Ovary (tissue), 10 donors: ENCODE measurements at places on chromosomes 12 and 14. TPM values are rescaled to one million over a fixed set of nuclear protein-coding genes. Genes with fewer than 3 reads are reported as not detected.
A peak's percentile ranks its signal among the peaks of the same experiment; 100 is the strongest.

GRCh38 chr12:6752921-6753771, at the start of gene MLF2:
TSS of gene MLF2 (minus strand) at chr12:6753141. CDS start at chr12:6752334, 807 bp downstream.
- H3K4me1 ChIP-seq, result peaks cover 7% of the 10 kb centered on the region
- H3K36me3 ChIP-seq, result no peaks in the 10 kb centered on the region
- peak; percentile 99 for DNase-seq
- no peaks in the 10 kb centered on the region for H3K27me3 ChIP-seq

WIF1 gene
- 3.2 TPM for total RNA-seq

- H3K27ac ChIP-seq, result no peak overlapping the region
- H3K4me1 ChIP-seq, result peaks cover 3% of the 10 kb centered on the region
- no peak for DNase-seq
These were observed 88.4 kb downstream of the CAND1 start for GRCh38 chr12:67357376-67358125.

DNA sequence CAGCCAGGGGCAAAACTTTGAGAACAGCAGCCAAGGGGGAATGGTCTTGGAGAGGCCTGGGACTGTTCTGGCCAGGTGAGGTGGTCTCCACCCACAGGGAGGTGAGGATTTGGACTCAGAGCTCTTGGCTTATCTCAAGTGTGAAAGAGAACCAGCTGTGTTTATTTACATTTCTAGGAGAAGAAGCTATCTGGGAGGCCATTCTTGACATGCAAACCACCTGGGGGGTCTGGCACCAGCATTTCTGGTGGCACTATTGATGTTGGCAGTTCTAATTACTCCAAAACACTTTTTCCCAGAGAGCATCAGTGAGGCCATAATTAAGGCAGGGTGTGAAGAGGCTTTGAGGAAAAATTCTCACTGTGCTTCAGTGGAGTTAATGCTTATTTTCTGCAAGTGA, 95.1 kb downstream of the CAND1 start:
- no peaks in the 10 kb centered on the region for H3K4me1 ChIP-seq
- no peak for DNase-seq
- no peaks in the 10 kb centered on the region for H3K27me3 ChIP-seq

DNA sequence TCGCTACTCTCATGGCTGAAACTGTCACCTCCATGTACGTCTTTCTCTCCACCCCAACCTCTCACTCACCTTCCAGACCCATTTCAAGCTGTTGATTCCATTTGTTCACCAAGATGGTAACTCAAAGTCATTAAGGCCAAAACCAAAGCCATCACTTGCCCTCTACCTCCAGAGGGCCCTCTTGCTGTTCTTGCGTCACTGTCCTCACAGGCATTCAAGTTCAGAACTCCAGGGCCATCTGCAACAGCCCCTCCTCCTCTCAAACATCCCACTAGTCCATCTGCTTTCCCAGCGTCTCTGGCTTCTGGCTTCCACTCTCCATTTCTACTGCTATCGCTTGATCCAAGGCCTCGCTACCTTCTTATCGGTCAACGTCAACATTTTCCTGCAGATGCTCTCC, 74.5 kb downstream of the VWF start:
- no peaks in the 10 kb centered on the region for H3K27me3 ChIP-seq
- H3K4me1 ChIP-seq, result peaks cover 1% of the 10 kb centered on the region
- no peak for DNase-seq
- no peak overlapping the region for H3K4me3 ChIP-seq
- no peak overlapping the region for H3K27ac ChIP-seq
- no peaks in the 10 kb centered on the region for H3K36me3 ChIP-seq

GRCh38 chr12:96157427-96157826, 36.7 kb upstream of the ELK3 start:
- H3K36me3 ChIP-seq, result no peaks in the 10 kb centered on the region
- no peak overlapping the region for H3K27ac ChIP-seq
- H3K4me1 ChIP-seq, result no peaks in the 10 kb centered on the region
- no peak overlapping the region for H3K4me3 ChIP-seq

GRCh38 chr12:94767956-94768355, 117.6 kb upstream of the TMCC3 start:
- peaks cover 4% of the 10 kb centered on the region for H3K4me1 ChIP-seq
- no peak for DNase-seq
- H3K4me3 ChIP-seq, result no peak overlapping the region
- H3K27me3 ChIP-seq, result no peaks in the 10 kb centered on the region
- H3K36me3 ChIP-seq, result no peaks in the 10 kb centered on the region

NFATC4 gene
- total RNA-seq, result 207 TPM

FGF6 gene
- not detected for total RNA-seq

DNA sequence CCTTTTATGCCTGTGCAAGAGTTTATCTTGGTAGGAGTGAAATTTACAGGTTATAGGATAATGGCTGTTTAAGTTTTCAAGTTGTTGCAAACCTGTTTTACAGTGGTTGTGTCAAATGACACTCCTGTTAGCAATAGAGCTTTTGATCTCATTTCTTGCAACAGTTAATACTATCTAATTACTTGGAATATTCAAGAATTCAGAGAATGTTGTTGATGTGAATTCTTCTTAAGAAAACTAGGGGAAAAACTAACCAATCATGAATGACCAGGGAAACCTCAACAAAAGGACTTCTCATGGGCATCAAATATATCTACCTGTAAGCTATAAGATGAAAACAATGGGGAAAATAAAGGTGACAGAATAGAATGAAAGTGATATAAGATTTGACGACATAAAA, 85.0 kb downstream of the IPO8 start:
- H3K4me1 ChIP-seq, result no peaks in the 10 kb centered on the region
- no peaks in the 10 kb centered on the region for H3K27me3 ChIP-seq
- H3K4me3 ChIP-seq, result no peak overlapping the region
- H3K36me3 ChIP-seq, result no peaks in the 10 kb centered on the region

- no peak overlapping the region for H3K27ac ChIP-seq
- no peaks in the 10 kb centered on the region for H3K27me3 ChIP-seq
- no peaks in the 10 kb centered on the region for H3K36me3 ChIP-seq
- peaks cover 10% of the 10 kb centered on the region for H3K4me1 ChIP-seq
- no peak overlapping the region for H3K4me3 ChIP-seq
These were observed 16.2 kb upstream of the PLEKHG3 start for GRCh38 chr14:64688031-64688430.

DNA sequence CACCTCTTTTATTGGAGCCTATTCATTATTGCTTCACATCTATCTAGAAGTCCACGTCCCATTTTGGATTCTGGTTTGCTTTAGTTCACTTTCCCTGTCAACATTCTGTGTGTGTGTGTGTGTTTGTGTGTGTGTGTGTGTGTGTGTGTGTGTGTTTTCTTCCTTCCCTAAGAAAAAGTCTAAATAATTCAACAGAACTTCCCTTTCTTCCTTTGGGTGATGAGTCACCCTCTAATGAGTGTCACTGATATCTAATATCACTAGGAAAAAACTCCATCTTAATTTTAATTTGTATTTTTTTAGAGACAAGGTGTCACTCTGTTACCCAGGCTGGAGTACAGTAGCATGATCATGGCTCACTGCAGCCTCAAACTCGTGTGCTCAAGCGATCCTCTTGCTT, 234.2 kb downstream of the TTC8 start:
- no peak for DNase-seq
- no peak overlapping the region for H3K4me3 ChIP-seq
- H3K4me1 ChIP-seq, result no peaks in the 10 kb centered on the region
- no peaks in the 10 kb centered on the region for H3K36me3 ChIP-seq
- no peak overlapping the region for H3K27ac ChIP-seq

AEBP2 gene
- 50.3 TPM for total RNA-seq

DNA sequence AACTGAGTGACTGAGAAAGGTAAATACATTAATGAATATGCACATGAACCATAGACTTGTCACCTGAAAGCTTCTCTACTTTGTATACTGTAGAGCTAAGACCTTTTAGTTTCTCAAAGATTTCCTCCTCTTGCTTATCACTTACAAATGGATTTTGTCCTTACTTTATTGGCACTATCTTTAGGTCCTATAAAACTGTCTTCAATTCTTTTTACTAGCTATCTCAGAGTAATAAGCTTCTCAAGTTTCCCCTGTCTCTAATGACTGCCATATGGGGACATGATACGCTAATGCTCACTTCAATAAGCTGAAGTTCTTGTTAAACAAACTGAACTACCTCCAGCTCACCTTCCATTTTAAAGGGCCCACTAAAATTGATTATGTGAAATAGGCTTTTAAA, 468.2 kb upstream of the CCDC196 start:
- no peaks in the 10 kb centered on the region for H3K36me3 ChIP-seq
- no peaks in the 10 kb centered on the region for H3K4me1 ChIP-seq
- DNase-seq, result no peak
- H3K27me3 ChIP-seq, result no peaks in the 10 kb centered on the region

DNA sequence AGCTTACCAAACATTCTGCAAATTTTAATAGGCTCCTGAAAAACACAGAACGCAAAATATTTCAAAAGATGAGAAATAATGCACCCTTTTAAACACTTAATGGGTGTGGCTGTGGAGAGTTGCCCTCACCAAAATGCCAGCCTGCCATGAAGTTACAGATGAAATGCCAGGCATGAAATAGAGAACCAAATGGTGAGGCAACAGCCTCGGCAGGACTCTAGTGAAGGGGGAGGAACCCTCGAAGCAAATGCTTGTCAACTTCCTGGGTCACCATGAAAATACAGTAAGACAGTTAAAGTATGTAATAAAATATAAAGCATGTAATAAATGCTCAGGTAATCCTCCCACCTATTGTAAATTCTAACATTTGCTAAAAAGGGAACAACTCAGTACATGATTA, 24.1 kb downstream of the DUSP16 start:
- H3K27ac ChIP-seq, result no peak overlapping the region
- H3K4me1 ChIP-seq, result peaks cover 10% of the 10 kb centered on the region

DNA sequence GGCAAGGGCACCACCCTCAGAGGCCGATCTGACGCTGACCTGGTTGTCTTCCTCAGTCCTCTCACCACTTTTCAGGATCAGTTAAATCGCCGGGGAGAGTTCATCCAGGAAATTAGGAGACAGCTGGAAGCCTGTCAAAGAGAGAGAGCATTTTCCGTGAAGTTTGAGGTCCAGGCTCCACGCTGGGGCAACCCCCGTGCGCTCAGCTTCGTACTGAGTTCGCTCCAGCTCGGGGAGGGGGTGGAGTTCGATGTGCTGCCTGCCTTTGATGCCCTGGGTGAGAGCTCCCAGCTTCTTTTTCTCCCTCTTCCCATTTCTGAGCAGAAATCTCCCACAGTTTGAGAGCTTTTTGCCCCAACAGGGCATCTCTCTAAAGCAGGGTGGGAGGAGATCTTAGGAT, 1.8 kb downstream of the OAS1 start:
- H3K27ac ChIP-seq, result no peak overlapping the region
- H3K36me3 ChIP-seq, result no peaks in the 10 kb centered on the region
- DNase-seq, result no peak
- no peak overlapping the region for H3K4me3 ChIP-seq
